ENCODE measurements at places on chromosomes 11 and 22.

DNA sequence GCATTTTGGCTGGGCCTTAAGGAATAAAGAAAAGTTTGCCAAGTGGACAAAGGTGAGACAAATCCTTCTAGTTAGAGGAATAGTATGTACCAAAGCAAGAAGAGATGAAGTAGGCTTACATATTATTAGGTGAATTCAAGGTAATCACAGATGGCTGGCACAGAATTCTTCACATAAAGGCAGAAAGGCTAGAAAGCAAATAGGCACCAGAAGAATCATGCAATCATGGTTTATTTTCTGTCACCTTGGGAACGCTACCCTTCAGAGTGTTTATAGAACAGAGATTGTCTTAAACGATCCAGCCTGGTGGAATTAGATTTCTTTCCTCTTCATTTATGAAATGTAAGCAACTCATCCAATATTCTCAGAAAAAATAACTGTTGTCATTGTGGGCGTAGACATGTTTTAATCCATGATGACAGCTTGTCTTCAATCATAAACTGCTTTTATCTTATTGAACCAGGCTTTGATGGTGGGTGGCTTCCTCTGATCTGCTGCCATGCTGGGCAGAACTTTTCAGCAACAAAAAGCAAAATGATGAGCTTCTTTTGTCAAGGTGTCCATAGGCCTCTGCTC is 49.0 kb upstream of the CSNK2A3 start:
- DNase-seq: no peak

GRCh38 chr11:47715082-47715669 is at the start of gene AGBL2:
Gene AGBL2, minus strand, starts transcription at chr11:47715369. Its CDS starts 719 bp downstream, at chr11:47714650.
- DNase-seq: peak; percentile 64

DNA sequence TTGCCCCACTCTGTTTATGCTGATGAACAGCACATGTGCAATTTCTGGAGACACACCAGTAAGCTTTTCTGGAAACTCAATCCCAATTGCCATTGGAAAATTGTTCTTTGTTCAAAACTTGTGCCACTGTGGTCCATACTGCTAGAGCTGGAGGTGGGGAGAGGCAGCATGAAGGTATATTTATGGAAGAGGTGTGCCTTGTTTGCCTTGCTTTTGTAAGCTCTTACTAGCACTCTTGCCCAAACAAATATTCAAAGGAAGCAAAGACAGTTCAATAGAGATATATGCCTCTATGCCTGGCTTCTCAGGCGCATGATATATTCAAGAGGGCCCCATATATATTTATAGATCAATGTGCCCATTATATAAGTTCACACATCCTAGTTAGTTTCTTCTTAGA is 42.7 kb downstream of the TIMP3 start:
- no peak for DNase-seq

DNA sequence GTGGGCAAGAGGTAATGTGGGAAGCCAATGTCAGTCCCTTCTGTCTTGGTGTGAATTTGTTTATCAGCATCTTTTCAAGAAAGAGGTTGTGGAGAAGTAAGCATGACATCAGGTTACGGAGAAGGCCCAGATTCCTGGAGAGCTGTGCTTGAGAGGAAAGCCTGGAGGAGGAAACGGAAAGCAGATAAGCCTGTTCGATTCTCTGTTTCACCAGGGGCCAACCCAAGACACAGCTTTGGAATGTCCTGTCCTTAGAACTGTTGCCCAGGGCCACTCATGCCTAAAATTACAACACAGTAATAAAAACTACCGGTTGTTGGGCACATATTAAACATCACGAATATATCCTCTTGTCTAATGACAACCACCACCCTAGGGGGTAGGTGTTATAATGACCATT is 148.5 kb downstream of the NAV2 start:
- peak; percentile 26 for DNase-seq

Measured in choroid plexus epithelial cell (primary cell).